AG20443 (cell line): ENCODE measurements at places on chromosomes 6 and 20.

DNA sequence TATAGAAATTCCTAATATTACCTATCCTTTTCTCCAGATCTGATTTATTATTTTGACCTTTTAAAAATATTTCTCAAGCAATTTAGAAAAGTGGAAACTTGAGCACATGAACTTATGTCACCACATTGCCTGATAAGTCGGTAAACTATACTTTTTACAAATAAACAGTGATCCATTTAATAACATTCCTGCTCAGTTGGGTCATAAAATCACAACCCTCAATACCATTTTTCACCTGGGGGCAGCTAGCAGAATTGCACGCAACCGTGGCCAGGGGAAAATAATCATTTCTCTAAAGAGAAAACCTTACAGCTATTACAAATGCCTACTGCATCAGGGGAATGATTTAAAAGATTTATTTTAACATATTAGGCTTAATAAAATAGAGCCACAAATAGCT, 614.5 kb downstream of the PHF3 start:
- DNase-seq = no peak

DNA sequence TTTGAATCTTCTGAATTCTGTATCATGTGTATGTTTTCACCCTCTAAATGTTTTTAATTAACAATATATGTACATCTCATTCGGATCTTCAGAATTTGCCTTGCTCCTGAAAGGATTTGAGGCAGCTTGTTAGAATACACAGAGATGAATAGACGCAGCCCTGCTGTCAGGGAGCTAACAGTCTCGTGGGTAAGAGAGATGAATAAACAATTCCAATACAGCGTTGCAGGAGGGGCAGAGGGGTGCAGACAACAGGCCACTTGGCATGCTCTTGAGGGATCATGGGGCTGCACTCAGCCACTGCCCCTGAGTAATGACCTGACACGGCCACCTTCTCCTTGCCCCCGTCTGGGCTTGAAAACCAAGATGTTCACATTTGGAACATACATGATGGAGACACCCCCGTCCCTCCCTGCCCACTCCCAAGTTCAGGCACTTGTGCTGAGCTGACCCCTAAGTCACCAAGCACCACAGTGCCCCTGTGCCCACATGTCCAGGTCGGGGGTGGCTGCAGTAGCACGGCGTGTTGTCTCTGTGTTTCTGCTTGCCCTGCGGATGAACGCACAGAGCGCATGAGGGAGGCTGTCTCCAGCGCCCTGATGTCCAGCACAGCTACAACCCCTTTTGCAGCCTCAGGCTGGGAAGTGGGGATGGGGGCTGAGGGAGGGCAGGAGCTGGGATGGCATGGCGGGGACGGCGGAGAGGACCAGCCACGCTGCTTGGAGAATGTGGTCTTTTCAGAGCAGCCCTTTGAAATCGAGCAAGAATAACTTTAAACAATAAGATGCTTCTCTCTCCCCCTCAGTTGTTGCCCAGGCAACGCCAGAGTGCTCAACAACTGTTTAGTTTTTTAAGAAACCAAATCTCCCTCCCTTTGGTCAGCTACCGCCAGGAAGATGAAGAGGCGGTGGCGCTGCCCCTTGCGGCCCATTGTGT, 33.0 kb upstream of the CDH22 start:
- no peak for DNase-seq

- DNase-seq = no peak
Measured at GRCh38 chr6:5091210-5092069, 6.3 kb downstream of the PPP1R3G start.

DNA sequence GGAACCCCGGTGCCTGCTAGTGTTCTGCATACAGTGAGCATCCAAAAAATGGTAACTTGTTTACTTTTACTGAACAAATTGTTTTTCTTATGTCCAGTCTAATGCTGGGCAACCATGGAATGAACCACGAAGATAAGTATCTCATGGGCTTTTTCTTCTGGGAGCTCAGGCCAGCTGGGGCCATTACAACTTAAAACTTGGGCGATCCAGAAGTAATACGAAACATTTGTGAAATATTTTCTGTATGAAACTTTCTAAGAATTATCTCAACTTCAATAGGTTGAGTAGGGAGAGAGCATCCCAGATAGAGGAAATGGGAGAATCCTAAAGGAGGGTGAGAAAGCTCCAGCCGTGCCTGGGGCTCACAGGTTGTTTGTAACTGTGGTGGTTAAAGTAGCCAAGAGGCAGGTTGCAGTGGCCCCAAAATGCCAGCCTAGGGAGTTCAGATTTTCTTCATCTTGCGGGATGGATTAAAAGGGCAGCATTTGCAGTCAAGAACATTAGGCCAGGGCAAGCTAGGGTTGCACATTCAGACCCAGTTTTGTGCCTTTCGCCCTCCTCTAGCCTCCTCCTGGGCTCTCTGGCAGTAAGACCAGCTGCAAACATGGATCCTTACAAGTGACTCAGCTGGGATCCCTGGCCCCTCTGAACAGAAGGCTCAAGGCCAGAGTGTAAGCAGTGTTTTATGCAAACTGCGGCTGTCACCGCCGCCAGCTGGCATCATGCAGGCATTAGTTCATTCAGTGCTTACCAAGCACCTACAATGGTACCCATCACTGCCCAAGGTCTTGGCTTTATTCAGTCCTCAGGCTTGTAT, 41.5 kb downstream of the ELMO2 start:
- DNase-seq = no peak

DNA sequence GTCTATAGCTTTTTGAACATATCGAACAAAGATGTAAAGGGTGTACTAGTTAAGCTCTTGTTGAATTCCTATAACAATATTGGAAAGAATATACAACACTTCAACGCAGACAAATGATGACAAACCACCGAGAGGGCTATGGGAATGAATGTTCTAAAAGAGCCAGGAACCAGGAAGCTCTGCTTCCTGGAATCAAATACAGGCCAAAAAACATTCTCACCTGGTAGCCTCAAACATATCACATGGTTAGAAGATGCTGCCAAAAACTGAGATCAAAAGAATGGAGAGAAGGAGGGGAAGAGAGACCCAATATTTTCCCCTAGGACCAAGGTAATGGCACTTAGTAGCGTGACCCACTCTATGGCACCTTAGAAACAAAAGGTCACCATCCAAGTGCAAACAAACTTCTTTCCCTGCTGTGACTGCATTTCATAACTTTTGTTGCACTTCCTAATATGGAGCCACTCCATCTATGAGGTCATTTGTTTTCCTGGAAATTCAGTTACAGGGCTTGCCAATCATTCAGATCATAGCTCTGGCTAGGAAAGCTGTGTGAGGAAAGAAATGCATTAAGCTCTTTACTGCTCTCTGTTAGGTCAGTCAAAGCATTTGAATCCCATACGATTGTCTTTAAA, 199.2 kb upstream of the NT5E start:
- peak; percentile 56 for DNase-seq

GRCh38 chr20:60052322-60052721, 94.1 kb downstream of the CDH26 start:
- DNase-seq = no peak

- no peak for DNase-seq
Measured at GRCh38 chr6:32843331-32843978, 392 bp downstream of the PSMB8 start.

GRCh38 chr20:2387180-2387577, 6.5 kb downstream of the TGM6 start:
- no peak for DNase-seq
